ENCODE measurements at places on chromosomes 6 and 20. TPM values are rescaled to one million over a fixed set of nuclear protein-coding genes. Genes with fewer than 3 reads are reported as not detected.

Gene COL12A1
- 29.8 TPM for total RNA-seq

Gene LGSN
- total RNA-seq: not detected

Gene ZNF831
- total RNA-seq: not detected

Gene ZNF184
- total RNA-seq: 2.6 TPM

Gene FAM83C
- total RNA-seq: 3.2 TPM

Gene VSX1
- not detected for total RNA-seq

Gene PARD6B
- 4.3 TPM for total RNA-seq

Gene SOX18
- total RNA-seq: 0.07 TPM

Gene NOL7
- 86.7 TPM for total RNA-seq

Gene BMP6
- total RNA-seq: 0.46 TPM

Gene LPIN3
- total RNA-seq: 6.2 TPM

Gene C6orf52
- 4.6 TPM for total RNA-seq

Gene OR2H1
- not detected for total RNA-seq

Gene CHRNA4
- total RNA-seq: not detected

Gene F13A1
- total RNA-seq: not detected

Gene CCN6
- total RNA-seq: 0.14 TPM

Gene CPXM1
- total RNA-seq: not detected

Gene BMP7
- total RNA-seq: 0.49 TPM

Gene LY6G6C
- total RNA-seq: 1.5 TPM

Gene RIPOR3
- 0.56 TPM for total RNA-seq

Gene TSBP1
- total RNA-seq: not detected

Gene TREM2
- total RNA-seq: 7.9 TPM

Gene SPATA25
- not detected for total RNA-seq

Measured in airway epithelial cell (primary cell).